Pulmonary artery endothelial cell (primary cell): ENCODE measurements at places on chromosomes 5 and 9. TPM values are rescaled to one million over a fixed set of nuclear protein-coding genes. Genes with fewer than 3 reads are reported as not detected.

Gene PRPF4
- total RNA-seq, result 33.6 and 42.8 TPM in 2 replicates

Gene SVEP1
- total RNA-seq, result 0.20 and 0.46 TPM in 2 replicates

Gene HSPB3
- not detected in 2 replicates for total RNA-seq

Gene TAF1L
- total RNA-seq, result 0.04 TPM in 1 of 2 replicates, not detected in the other

Gene NR5A1
- not detected in 2 replicates for total RNA-seq

Gene ALAD
- total RNA-seq, result 19.4 and 30.5 TPM in 2 replicates

Gene LRRC26
- total RNA-seq, result not detected in 2 replicates

Gene BNC2
- total RNA-seq, result 12.8 and 16.8 TPM in 2 replicates

Gene CDC23
- 32.9 and 41.1 TPM in 2 replicates for total RNA-seq

Gene DHX29
- total RNA-seq, result 30.1 and 45.4 TPM in 2 replicates

Gene FOXD4L6
- total RNA-seq, result 0.07 TPM in 1 of 2 replicates, not detected in the other

Gene CCDC180
- 0.74 and 1.3 TPM in 2 replicates for total RNA-seq

Gene SOHLH1
- not detected in 2 replicates for total RNA-seq

Gene KCNIP1
- total RNA-seq, result not detected in 2 replicates

Gene TMEM252
- not detected in 2 replicates for total RNA-seq

Gene ANKRD34B
- not detected in 2 replicates for total RNA-seq

Gene CDH18
- not detected in 2 replicates for total RNA-seq

Gene CARTPT
- not detected in 2 replicates for total RNA-seq

Gene BSPRY
- under 0.01 TPM in 1 of 2 replicates, not detected in the other for total RNA-seq

Gene IFNA2
- total RNA-seq, result not detected in 2 replicates

Gene C9orf85
- total RNA-seq, result 8.8 and 11.3 TPM in 2 replicates

Gene CCNI2
- 0.04 TPM in 1 of 2 replicates, not detected in the other for total RNA-seq

Gene FBP2
- total RNA-seq, result not detected in 2 replicates

Gene BTF3
- total RNA-seq, result 329 and 374 TPM in 2 replicates

Gene PALM2AKAP2
- under 0.01 and 0.46 TPM in 2 replicates for total RNA-seq

Gene PRSS3
- total RNA-seq, result 20.3 and 30.8 TPM in 2 replicates

Gene INSL6
- total RNA-seq, result not detected in 2 replicates

Gene OLFM1
- 0.13 and 0.46 TPM in 2 replicates for total RNA-seq

Gene GLRA1
- not detected in 2 replicates for total RNA-seq

Gene PCDH12
- total RNA-seq, result 12.1 and 23.0 TPM in 2 replicates

Gene ADAMTS19
- total RNA-seq, result not detected in 2 replicates

Gene AMBP
- not detected in 2 replicates for total RNA-seq

Gene CKS2
- 97.0 and 275 TPM in 2 replicates for total RNA-seq

Gene CTSV
- total RNA-seq, result 1.1 TPM in 2 replicates

Gene ENTR1
- total RNA-seq, result 37.6 and 44.7 TPM in 2 replicates

Gene C9orf152
- total RNA-seq, result not detected in 2 replicates

Gene CBY3
- 0.26 TPM in 1 of 2 replicates, not detected in the other for total RNA-seq

Gene NOP16
- total RNA-seq, result 21.7 and 29.3 TPM in 2 replicates

Gene TSLP
- total RNA-seq, result 0.53 TPM in 1 of 2 replicates, not detected in the other

Gene SLC1A3
- total RNA-seq, result 0.07 TPM in 1 of 2 replicates, not detected in the other

Gene CTSL
- total RNA-seq, result 104 and 178 TPM in 2 replicates

Gene PCDHGB4
- total RNA-seq, result 9.3 and 12.4 TPM in 2 replicates

Gene PTPDC1
- 8.3 and 8.8 TPM in 2 replicates for total RNA-seq

Gene CENPK
- 17.8 and 22.3 TPM in 2 replicates for total RNA-seq

Gene AIF1L
- 64.6 and 72.3 TPM in 2 replicates for total RNA-seq

Gene KIF12
- total RNA-seq, result 0.18 and 0.53 TPM in 2 replicates

Gene NPR3
- total RNA-seq, result 0.04 and 0.07 TPM in 2 replicates

Gene CDH10
- 0.07 TPM in 2 replicates for total RNA-seq

Gene SPTAN1
- total RNA-seq, result 394 and 449 TPM in 2 replicates

Gene DMGDH
- 0.20 and 0.25 TPM in 2 replicates for total RNA-seq

Gene FAM120A
- 108 and 148 TPM in 2 replicates for total RNA-seq

Gene AK8
- total RNA-seq, result 0.07 TPM in 1 of 2 replicates, not detected in the other

Gene MGAT1
- total RNA-seq, result 84.3 and 86.0 TPM in 2 replicates

Gene PCDHB2
- total RNA-seq, result 1.4 and 2.9 TPM in 2 replicates

Gene C9orf153
- total RNA-seq, result 0.07 and 0.14 TPM in 2 replicates

Gene SWI5
- 32.4 and 32.5 TPM in 2 replicates for total RNA-seq

Gene ANKRD31
- not detected in 2 replicates for total RNA-seq

Gene BTNL3
- not detected in 2 replicates for total RNA-seq
